ENCODE measurements at places on chromosomes 4 and X.

- DNase-seq, result no peak
Measured at GRCh38 chr4:95362906-95363558, 185.7 kb downstream of the UNC5C start.

DNA sequence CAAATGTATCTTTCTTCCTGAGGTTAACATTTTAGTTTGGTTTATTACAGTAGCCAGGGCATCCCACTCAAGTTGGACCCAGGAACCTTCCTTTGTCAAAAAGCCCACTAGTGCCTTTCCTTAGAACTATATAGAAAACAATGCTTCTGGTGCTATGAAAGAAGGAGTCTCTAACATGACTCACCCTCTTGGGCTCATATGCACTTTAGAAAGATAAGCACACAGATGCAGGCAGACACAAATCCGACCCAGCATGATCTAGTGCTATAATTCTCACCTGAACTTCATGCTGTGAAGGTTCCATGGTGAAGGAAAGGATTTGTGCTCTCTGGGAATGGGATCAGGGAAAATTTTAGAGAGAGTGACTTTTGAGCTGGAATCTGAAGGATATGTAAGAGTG, 289.4 kb downstream of the ANKRD50 start:
- DNase-seq, result no peak

DNA sequence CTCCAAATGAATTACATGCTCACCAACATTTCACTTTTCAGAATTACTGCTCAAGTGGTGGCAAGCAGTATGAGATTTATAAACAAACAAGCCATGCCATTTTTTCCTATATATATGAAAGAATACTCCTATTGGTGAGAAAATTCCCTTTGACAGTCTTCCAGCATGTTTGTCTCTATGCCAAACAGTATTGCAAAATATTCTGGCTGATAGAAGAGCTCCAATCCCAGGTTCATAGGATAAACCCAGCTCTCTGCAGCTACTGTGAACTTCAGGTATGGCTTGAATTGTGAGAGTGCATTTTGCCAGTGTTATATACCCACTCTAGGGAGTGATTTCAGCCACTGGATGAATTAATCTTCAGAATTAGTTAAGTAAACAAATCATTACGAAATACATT, 108.8 kb downstream of the MAGEC2 start:
- no peak for DNase-seq

DNA sequence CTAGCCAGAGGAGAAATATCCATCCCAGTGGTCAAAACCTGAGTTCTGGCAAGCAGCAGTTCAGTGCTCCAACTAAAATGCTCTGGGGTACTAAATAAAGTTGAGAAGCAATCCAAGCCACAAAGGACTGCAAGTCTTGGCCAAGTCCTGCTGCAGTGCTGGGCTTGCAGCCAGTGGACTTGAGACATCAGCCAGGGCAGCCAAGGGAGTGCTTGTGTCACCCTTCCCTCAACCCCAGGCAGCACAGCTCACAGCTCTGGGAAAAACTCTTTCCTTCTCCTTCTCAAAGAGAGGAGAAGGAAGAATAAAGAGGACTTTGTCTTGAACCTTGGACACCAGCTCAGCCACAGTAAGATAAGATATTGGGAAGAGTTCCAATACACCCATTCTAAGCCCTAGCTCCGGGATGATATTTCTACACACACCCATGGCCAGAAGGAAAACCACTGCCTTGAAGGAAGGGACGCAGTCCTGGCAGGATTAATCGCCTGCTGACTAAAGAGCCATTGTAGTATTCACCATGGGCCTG, 99.8 kb downstream of the PTCHD1 start:
- no peak for DNase-seq

GRCh38 chr4:168150420-168151050, 58.2 kb downstream of the ANXA10 start:
- no peak for DNase-seq

GRCh38 chrX:118207831-118208453, 91.3 kb upstream of the KLHL13 start:
- DNase-seq, result no peak

DNA sequence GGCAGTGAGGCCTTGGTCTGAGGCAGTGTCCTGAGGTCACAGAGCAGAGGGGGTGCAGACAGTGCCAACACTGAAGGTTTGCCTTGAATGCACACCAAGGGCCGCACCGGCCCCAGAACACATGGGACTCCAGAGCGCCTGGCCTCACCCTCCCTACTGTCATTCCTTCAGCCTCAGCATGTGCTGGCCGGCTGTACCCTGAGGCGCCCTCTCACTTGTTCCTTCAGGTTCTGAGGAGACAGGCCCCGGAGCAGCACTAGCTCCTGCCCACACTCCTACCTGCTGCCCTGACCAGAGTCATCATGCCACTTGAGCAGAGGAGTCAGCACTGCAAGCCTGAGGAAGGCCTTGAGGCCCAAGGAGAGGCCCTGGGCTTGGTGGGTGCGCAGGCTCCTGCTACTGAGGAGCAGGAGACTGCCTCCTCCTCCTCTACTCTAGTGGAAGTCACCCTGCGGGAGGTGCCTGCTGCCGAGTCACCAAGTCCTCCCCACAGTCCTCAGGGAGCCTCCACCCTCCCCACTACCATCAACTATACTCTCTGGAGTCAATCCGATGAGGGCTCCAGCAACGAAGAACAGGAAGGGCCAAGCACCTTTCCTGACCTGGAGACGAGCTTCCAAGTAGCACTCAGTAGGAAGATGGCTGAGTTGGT, 2.4 kb downstream of the MAGEA12 start:
- DNase-seq, result no peak

GRCh38 chr4:115437739-115438138, 324.3 kb upstream of the NDST4 start:
- DNase-seq, result no peak

GRCh38 chr4:1290165-1290977, 680 bp downstream of the MAEA start:
- no peak for DNase-seq

- no peak for DNase-seq
Measured at GRCh38 chr4:8848507-8849265, 23.0 kb downstream of the HMX1 start.

- DNase-seq, result no peak
Measured at GRCh38 chr4:337932-338758, 531 bp downstream of the ZNF141 start.

DNA sequence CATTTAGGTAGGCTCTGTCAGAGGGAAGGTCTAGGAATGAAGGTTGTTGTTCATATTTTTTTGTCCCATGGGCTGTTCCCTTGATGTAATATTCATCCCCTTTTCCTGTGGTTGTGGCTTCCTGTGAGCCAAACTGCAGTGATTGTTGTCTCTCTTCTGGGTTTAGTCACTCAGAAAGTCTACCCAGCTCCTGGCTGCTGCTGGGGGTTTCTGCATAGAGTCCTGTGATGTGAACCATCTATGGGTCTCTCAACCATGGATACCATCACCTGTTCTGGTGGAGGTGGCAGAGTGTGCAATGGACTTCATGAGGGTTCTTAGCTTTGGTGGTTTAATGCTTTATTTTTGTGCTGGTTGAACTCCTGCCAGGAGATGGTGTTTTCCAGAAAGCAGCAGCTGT, 122.8 kb downstream of the ZC4H2 start:
- no peak for DNase-seq

DNA sequence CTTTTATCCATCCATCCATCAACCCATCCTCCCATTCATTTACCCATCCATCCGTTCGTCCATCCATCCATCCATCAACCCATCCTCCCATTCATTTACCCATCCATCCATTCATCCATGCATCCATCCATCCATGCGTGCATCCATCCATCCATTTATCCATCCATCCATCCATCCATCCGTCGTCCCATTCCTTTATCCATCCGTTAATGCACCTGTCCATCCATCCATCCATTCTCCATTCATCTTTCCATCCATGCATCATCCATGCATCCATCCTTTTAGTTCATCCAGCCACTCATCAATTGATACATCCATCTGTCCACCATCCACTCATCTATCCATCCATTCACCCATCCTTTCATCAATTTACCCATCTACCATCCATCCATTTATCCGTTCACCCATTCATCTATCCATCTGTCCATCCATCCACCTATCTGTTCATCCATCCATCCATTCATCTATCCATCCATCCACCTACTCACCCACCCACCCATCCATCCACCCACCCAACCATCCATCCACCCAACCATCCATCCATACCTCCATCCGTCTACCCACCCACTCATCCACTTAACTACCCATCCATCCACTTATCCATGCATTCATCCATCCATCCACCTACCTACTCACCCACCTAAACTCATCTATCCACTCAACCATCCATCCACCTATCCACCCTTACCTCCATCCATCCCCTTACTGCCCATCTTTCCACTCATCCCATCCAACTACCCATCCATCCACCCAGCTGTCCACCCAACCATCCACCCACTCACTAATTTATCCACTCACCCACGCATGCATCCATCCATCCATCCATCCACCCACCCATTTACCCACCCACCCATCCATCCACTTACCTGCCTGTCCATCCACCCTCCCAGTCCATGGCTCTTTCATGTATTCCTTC, 9.6 kb downstream of the CD99 start:
- DNase-seq, result no peak

- no peak for DNase-seq
Measured at GRCh38 chr4:160238790-160239189, 1135.9 kb downstream of the RAPGEF2 start.

GRCh38 chrX:103624111-103624510, 4.7 kb upstream of the TCEAL1 start:
- DNase-seq, result no peak

DNA sequence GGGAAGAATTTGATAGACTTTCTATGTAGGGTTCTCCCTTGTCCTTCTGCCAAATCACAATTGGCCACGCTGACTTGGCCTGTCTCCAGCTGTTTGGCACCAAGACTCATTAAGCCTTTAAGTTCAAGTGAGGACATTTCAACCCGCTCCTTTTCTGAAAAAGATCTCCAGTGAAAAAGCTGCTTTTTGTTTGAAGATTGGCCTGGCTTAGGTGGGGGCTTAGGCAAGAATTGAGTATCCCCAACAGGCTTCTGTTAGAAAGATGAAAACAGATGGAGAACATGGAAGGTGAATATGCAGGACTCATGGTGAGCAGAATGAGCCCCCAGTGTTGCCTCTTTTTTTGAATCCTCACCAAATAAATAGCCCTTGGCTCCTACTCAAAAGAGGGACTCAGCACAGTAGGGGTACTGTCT, 28.5 kb upstream of the LIMCH1 start:
- DNase-seq, result no peak

DNA sequence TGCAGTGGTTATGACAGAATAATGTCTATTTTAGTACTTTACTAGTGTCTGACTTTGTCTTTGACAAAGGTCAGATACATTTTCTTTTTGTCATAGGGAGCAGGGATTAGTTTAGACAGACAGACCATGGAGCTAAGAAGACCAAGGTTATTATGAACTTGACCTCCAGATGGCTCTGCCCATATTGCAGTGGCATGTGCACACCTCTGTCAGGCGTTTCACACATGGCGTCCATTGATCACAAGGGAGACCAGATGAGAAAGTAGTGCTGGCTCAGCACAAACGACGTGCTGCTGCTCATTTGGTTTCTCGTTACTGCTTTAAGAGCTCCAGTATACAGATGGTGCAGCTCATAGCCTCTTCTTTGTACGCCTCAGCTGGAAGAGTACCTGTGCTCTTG, 56.3 kb upstream of the HPSE start:
- DNase-seq, result no peak

- DNase-seq, result no peak
Measured at GRCh38 chr4:48212165-48212564, 57.5 kb downstream of the TEC start.

- no peak for DNase-seq
Measured at GRCh38 chrX:63765712-63766111, 19.3 kb downstream of the ARHGEF9 start.

DNA sequence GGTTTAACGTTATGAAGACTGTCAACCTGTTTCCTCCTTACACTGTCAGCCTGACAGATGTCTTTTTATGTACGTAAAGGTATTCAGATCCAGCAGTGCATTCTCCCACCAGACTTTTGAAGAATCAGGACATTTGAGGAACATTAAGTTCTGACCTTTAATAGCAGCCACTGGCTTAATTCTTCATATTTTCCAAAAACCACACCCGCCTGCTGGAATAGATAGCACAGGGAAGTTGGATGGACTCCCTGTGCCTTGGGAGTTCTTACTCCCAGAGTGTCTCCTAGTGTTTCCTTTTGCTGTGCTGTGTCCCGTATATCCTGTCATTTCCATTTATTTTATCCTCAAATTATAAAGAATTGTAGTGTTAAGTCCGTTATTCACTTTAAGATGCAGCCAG, 94.5 kb downstream of the AFF1 start:
- no peak for DNase-seq

GRCh38 chr4:56613101-56613862, 67.8 kb downstream of the HOPX start:
- DNase-seq, result no peak

GRCh38 chr4:118398226-118399090, 45.7 kb upstream of the PRSS12 start:
- DNase-seq, result no peak

DNA sequence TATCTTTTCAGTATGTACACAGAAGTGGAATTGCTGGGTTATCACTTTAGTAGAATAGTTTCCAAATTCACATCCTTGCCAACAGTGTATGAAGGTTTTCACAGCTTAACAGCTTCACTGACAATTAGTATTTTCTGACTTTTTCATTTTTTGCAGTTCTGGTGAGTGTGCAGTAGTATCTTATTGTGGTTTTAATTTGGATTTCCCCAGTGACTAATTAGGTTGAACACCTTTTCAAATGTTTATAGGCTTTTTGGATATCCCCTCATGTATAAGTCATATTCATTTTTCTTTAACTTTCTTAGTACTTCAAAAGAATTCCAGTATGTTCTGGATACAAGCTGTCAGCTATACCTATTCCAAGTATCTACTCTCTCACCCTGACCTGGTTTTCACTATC, 37.1 kb downstream of the BRCC3 start:
- no peak for DNase-seq

DNA sequence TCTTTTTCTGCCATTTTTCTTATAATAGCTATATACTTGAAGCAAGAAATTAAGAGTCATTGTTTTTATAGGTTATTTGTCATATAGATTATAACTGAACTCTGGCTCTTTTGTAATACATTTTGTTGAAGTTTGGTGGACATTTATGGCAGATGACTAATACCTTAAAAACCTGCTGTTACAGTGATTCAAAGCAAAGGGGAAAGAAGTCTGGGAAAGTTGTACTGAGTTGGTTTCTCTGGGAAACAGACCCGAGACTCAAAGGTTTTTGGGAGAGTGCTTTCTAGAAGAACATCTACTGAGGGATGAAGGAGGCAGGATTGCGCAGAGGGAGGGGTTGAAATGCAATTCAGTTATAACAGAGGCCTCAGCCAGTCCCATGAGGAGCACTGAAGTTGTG, 35.9 kb downstream of the NAP1L5 start:
- no peak for DNase-seq

- DNase-seq, result no peak
Measured at GRCh38 chrX:17459008-17459611, 84.1 kb downstream of the NHS start.

DNA sequence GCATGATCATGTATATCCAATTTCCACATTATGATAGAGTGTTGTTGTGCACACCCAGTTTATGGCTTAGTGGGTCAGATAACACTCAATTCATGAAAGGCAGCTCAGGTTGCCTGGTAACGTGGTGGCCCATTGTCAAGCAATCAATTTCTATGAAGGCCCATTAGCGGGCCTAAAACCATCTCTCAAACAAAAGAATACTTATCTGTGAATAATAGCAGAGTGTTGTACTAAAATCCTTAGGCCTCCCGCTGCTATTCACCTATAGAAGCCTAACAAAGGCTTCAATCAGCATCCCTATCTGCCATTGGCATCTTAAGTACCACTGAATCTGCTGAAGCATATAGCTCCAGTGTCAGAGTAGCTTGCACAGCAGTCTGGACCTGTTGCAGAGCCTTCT, 849.6 kb upstream of the POU3F4 start:
- DNase-seq, result no peak
